T-helper 2 cell (primary cell): ENCODE measurements at places on chromosomes 13 and 19.

- no peak for DNase-seq
Observed at GRCh38 chr19:6100284-6100915, 9.9 kb downstream of the RFX2 start.

- peak; percentile 34 for DNase-seq
Observed at GRCh38 chr19:29665826-29666577, 741 bp downstream of the PLEKHF1 start.

- no peak for DNase-seq
Observed at GRCh38 chr13:98972059-98972458, 5.8 kb downstream of the DOCK9 start.

GRCh38 chr19:30393046-30393445, 20.9 kb downstream of the ZNF536 start:
- no peak for DNase-seq

DNA sequence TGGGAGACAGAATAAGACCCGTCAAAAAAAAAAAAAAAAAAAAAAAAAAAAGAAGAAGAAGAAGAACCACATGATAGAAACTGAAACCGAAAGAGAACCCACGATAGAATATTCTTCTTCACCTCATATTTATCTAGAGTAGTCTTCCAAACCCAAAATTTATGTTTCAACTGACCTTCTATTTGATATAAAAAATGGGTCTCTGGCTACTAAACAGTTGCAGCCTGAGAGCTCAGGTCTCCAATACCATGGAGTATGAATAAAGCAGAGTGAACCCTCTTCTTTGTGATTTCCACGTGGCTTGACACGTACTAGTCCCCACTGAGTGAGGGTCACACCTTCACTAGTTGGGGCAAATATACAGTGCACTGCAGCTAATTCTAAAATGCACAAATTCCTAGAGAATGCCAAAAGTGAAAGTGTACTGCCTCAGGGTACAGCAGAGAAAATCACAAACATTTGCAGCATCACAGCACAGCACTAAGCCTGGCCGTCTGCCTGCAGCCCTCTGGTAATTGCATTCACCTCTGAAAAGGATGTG, 30.8 kb upstream of the RFC3 start:
- DNase-seq: no peak
